ENCODE measurements at places on chromosomes 16 and 17. TPM values are rescaled to one million over a fixed set of nuclear protein-coding genes. Genes with fewer than 3 reads are reported as not detected.

DNA sequence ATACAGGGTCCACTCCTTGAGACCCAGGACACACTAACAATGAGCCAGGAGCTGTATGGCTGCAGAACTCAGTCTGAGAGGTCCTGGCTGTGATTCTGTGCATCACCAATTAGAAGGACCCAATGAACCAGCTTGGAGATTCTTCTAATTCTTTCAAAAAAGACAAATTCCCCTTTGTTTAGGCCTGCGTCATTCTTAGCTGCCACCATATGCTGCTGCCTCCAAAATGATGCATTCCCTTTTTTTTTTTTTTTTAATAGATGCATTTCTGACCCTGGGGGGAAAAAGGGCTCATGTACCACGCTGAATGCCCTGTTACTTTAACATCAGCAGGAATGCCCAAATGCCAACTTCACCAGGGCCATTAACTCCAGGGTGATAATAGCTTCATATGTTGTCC is 28.5 kb downstream of the EMP2 start:
- no peak for DNase-seq

DNA sequence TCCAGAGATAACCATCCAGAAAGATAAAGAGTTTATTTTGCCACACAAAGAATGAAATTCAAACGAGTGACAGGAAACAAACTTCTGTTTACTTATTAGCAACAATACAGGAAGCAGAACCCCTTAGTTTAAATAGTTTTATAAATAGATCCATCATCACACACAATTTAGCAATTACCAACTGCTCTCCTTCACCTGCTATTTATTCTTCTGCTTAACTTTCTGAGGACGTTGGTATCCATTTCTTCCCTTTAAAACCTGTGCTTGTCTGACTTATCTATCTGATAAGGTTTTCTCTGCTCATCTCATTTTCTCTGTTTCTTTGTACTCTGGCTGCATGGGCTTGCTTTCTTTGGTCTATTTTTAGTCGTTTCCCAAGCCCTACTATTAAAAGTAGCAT is 4.3 kb upstream of the ADAMTS18 start:
- DNase-seq: no peak

GRCh38 chr16:10465821-10466220 is 80.0 kb downstream of the ATF7IP2 start:
- no peak for DNase-seq

GRCh38 chr17:41734139-41734948 is at the start of gene HAP1:
Gene HAP1 (minus strand): TSS chr17:41734643. CDS start chr17:41734634, 9 bp downstream.
- no peak for DNase-seq

- no peak for DNase-seq
Observed at GRCh38 chr16:61228371-61228770, 807.9 kb downstream of the CDH8 start.

DNA sequence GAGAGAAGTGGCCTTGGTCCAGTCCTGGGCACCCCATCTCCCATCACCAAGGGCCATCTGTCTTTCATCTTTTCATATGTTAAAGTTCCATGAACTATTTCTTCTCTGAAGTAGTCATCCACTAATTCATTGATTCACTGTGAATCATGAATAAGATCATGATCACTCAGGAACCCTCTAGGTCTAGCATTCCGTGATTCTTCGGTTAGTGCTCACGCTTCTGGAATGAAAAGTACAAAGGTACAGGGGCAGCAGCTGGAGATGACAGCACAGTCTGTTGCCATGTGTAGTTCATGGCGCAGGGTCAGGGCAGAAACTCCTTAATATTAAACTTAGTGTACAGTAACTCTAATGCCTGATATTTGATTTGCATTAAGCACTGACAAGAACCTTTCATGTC is 127.1 kb downstream of the CDH13 start:
- DNase-seq: no peak

GRCh38 chr16:86073763-86074493 is 175.0 kb downstream of the IRF8 start:
- no peak for DNase-seq

GRCh38 chr17:49457564-49458535 is 37.2 kb upstream of the NGFR start:
- DNase-seq: no peak

DNA sequence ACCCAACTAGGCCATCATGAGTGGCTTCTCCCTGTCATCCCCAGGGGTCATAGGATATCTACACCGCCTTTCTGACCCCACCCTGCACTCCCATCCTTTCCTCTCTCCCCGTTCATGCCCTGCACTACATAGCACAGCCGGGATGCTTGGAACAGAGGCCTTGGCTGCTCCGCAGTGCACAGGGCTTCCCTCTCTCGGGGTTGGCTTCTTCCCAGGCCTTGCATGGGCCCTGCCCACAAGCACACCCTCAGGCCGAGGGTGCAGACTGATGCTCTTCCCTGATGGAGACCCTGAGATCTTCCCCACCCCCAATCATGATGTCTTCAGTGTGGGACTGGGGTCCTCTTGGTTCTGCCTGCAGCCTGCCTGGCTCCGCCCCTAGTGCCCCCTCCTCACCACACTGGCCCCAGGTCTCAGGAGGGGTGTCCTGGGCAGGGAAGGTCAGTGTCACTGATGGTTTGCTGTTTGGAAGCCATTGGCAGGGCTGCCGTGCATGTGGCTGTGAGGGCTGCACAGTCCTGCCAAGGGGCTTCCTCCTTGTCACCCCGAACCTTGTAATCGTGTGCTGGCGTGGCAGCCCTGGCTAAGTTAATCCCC is 14.3 kb upstream of the NAGLU start:
- DNase-seq: no peak

- no peak for DNase-seq
Observed at GRCh38 chr17:65984299-65984698, 207.6 kb downstream of the CEP112 start.

DNA sequence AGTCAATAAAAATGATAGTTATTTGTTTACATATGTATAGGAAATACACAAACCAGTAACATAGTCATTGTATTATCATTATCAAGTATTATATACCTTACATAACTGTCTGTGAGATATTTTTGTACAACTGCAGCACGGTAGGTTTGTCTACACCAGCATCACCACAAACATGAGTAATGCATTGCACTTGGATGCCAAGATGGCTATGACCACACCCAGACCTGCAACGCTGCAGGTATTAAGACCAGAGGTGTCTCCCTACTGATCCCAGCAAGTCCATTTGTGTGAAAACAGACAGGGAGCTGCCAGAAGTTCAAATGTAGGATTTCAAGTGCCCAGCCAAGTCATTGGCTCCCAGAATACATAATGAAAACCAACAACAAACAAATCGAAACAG is 34.2 kb upstream of the NOS2 start:
- no peak for DNase-seq

DNA sequence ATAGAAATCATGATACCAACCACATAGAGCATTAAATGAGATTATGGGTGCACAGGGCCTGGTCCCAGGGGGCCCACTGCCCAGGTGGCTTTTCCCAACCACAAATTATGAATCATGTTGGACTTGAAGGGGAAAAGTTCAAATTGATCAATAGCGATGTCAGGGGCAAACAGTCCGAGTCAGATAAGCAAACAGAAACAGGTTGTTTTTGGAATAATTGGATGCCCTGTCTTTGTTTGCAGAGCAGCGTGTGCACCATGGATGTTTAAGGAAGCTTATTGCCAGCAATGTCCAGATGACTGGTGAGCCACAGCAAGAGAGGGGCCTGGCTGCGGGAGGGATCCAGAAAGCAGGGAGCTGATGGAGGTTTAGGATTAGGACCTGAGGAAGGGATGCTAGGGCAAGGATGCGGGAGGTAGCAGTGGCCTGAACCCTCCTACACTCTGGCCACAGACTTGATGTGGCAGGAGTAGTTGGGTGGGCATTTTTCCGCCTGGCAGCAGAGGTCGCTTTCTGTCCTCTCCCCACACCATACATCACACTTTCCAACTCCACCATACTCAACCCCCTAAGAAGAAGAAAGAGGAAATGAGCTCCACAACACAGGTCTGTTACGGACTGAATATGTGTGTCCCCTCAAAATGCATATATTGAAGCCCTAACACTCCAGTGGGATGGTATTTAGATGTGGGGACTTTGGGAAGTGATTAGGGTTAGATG is 266.4 kb upstream of the RPL38 start:
- no peak for DNase-seq

GRCh38 chr16:74521691-74522090 is 85.2 kb downstream of the GLG1 start:
- DNase-seq: no peak

- no peak for DNase-seq
Observed at GRCh38 chr16:4918781-4919251, 18.1 kb downstream of the PPL start.

GRCh38 chr17:28405632-28406472 is at the start of gene SLC46A1:
Gene SLC46A1 (minus strand): TSS chr17:28406212. CDS start chr17:28406114, 98 bp downstream.
- DNase-seq: no peak

DNA sequence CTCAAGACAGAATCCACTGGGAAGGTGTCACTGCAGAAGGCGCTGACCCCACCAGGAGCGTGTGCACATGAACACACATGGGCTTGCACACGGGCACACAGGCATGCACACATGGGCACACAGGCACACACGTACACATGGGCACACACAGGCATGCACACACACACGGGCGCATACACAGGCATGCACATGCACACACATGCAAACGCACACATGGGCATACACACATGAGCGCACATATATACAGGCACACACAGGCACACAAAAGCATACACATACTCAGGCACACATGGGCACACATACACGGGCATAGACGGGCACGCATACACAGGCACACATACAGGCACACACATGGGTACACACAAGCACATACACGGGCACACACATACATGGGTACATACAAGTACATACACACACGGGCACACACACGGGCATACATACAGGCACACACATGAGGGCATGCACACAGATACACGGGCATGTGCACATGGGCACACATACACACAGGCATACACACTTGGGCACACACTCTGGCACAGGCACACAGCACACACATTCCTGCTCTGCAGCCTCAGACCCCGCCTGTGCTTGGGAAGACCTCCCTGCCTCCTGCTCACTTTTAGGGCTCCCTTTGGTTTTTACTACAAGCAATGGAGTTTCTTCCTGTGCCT is 86.8 kb downstream of the ZNF778 start:
- DNase-seq: no peak

DNA sequence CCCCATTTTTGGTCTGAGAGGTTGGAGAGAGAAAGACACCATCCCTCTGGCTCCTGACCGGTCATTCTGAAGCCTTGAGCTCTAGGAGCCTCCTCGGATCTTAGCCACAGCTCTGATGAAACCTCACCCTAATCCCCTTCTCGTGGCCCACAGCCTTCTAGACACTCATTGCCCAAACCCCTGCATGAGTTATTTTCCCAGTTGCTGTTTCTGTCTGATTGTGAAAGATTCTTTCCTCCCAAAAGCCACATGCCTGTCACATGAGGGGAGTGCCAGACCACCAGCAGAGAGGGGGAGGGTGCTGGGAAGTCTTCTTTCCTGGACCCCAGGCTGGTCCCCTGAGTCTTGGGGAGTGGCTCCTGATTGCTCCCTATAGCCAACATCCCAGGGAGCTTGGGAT is 17.6 kb upstream of the ABR start:
- no peak for DNase-seq

- DNase-seq: no peak
Observed at GRCh38 chr16:46895399-46896313, 11.5 kb downstream of the GPT2 start.

The TBC1D3G gene
- total RNA-seq: not detected

The ITGB3 gene
- total RNA-seq: 96.8 TPM

The ZP2 gene
- total RNA-seq: not detected

The CEMP1 gene
- total RNA-seq: not detected

The CEP295NL gene
- 0.73 TPM for total RNA-seq

The NPIPA7 gene
- total RNA-seq: 0.78 TPM

Data from pulmonary artery endothelial cell (primary cell).